ENCODE measurements at places on chromosomes 2 and 18.

DNA sequence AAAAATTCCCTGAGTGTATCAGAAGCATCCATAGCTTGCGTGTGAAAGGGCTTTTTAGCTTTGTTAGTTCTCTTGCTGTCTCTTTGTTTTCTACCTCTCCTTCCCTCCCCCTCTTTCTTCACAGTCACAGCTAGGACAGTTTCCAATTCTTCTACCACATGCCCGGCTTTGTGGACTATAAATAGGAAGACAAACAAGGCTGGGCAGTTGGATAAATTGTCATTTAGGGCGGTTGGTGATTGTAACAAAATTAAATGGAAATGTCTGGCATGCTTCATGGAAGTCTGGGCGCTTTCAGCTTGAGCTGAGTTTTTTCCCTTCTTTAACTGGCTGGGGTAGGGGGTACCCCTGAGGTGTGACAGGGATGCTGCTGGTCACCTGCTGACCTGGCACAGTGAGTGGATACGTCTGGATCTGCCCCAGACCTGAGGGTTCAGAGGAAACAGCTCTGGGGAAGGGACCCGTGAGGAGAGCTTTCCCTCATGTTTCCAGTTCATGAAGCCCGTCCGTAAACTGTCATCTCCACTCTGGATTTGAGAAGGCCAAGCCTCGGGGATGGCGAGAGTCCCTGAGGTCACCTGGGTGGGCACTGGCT lies 29.0 kb upstream of the GIGYF2 start:
- DNase-seq: no peak

GRCh38 chr18:48186131-48186766 lies 222.9 kb downstream of the ZBTB7C start:
- DNase-seq: peak; percentile 42

DNA sequence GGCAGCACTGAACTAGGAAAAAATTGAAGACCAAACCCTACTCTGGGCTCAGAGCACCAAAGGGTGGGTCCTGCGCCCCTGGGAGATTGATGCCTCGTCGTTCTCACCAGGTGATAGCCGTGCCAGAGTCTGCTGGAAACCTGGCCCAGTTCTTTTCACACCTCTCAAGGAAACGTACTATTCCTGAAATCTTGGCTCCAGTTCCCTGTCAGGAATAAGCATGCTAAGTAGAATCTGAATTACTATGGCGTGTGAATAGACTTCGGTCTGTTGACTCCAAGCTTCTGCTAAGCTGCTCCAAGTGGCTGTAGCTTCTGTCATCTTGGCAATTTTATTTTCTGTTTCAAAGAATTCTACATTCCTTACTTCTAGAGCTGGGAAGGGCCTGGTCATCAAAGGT lies 75.4 kb downstream of the MARCHF4 start:
- no peak for DNase-seq

DNA sequence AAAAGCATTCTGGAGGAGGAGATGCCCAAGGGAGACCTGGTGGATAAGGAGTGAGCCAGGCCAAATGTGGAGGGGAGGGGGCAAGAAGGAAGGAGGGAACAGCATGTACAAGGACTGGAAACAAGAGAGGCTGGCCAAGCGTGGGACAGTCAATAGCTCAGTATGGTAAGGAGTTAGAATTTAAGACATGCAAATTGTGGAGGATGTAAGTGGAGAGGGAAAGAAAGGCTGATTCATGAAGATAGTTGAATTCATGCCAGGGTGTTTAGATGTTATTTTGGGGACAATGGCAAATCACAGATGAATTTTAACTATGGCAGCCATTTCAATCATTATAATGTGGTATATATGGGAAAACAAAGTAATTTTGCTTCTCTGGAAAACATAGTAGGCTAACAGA lies 462.3 kb downstream of the MEIS1 start:
- no peak for DNase-seq

- DNase-seq: peak; percentile 54
These were observed at the start of gene PROKR1 for GRCh38 chr2:68643011-68643873. PROKR1 (plus strand) TSS chr2:68643579; CDS start chr2:68645822, 2,243 bp downstream.

DNA sequence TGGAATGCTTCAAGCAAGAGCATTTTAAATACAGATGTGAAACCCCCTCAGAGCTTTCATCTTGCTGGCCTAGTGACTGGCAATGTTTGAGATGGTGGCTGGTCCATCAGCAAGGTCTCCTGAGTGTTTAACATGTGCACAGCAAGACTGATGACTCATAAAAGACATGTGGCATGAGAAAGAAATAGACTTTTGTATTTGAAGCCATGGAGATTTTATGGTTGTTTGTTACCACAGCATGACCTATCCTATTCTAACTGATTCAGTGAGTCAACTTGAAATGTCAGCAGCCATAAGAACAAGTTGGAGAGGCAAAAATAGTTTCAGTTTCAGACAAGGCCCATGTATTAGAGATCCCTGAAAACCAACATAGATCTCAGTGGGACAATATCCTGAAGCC lies 154.7 kb upstream of the LYPD1 start:
- DNase-seq: no peak

DNA sequence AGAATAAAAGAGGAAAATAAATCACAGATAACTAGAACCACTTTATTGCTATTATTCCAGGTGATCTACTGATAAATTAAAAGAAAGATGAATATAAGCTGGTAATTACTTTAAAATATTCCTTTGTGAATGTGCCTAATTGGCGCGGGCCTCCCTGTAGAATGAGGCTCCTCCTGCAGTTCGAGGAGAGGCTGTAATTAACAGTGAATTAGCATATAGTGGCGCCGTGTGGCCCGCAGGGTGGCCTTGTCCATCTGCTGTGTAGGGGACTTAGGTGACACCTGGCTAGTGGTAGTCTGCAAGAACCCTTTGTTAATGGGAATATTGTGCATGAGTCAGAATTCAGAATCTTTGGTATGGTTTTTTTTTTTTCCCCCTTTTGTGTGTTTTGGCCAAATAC lies 119.8 kb downstream of the AGAP1 start:
- no peak for DNase-seq
